NCI-H1105 (cell line): ENCODE measurements at places on chromosomes 7 and 10.

DNA sequence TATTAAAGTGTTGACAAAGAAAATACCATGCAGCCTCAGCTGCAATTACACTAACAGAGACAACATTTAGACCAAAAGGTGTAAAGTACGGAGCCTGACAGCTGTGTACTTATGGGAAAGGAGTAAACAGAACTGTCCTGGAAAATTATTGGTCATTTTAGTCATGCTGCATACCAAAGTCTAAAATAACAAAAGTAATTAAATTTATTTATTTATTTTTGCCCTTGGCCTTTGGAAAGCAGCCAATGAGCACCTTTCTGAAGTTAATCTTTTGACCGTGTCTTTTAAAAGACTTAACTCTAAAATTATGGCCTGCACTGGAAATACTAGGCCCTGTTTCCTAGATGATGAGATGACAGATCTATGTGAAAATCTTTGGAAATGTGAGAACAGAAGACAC is 597.6 kb downstream of the NXPH1 start:
- no peak for DNase-seq

DNA sequence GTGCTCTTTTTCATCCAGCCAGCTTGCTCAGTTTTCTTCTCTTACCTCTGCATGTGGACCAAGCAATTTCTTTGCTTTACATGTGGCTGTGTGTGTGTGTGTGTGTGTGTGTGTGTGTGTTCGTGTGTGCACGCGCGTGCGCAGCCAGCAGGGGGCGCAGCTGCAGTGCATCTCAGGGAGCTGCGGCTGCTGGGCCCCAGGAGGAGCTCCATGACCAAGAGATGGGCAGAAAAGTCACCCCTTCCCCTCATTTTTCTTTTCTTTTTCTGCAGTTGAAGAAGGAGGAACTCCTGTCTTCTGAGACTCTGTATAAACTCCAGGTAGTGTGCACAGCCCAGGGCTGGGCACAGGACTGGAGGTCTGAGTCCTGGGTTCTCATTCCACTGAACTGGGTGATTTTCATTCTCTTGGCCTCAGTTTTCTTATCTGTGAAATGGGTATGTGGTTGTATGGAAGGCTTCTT is 41.8 kb downstream of the BLNK start:
- no peak for DNase-seq

- DNase-seq, result no peak
Measured at GRCh38 chr10:127896590-127896989, 3.8 kb upstream of the CLRN3 start.

DNA sequence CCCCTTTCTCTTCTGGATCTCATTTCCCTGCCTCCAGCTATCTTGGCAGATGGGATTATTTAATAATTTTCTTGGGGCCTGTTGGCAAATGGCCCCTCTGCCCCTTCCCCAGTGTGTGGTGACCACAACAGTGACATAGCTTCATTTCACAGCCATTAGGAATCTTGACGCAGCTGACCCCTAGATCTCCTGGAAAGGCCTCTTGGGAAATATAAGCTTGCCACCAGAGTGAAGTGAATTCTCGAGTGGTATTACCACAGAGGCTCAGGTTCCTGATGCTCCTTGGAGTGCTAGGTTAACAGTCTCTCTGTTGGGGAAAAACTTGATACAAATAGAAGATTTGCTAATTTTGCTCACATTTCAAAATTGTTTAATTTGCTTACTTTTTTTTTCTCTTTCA is 57.8 kb downstream of the AUTS2 start:
- DNase-seq, result no peak

DNA sequence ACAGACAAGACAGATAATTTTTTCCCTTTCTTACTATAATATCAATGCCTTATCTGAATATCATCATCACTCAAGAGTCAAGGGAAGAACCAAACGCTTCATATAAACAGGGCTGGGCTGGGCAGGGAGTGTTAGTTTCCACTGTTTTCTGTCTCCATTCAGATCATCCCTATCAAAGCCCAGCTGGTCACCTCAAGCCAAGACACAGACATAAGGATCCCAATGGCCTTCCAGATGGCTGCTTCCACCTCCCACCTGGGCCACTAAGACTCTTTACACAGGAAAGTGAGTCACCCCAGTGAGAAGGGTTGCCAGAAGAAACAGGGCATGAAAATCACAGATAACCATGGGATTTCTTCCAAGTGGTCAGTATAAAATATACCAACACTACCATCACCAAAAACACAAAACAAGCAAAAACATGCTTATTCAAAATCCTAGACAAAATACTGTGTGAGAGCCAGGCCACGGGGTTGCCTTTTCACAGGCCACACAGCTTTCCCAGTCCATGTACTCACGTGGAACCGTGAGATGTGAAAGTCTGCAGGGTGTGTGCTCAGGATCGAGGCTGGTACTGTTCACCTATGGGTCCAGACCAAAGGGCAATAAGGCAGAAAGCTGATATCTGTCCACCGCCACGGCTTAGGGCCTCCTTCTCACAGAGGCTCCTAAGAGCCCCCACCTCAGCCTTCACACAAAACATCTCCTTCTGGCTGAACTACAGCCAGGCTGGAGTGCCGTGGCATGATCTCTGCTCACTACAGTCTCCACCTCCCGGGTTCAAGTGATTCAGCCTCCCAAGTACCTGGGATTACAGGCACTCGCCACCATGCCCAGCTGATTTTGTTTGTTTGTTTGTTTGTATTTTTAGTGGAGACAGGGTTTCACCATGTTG is 5.7 kb downstream of the PRSS1 start:
- no peak for DNase-seq

DNA sequence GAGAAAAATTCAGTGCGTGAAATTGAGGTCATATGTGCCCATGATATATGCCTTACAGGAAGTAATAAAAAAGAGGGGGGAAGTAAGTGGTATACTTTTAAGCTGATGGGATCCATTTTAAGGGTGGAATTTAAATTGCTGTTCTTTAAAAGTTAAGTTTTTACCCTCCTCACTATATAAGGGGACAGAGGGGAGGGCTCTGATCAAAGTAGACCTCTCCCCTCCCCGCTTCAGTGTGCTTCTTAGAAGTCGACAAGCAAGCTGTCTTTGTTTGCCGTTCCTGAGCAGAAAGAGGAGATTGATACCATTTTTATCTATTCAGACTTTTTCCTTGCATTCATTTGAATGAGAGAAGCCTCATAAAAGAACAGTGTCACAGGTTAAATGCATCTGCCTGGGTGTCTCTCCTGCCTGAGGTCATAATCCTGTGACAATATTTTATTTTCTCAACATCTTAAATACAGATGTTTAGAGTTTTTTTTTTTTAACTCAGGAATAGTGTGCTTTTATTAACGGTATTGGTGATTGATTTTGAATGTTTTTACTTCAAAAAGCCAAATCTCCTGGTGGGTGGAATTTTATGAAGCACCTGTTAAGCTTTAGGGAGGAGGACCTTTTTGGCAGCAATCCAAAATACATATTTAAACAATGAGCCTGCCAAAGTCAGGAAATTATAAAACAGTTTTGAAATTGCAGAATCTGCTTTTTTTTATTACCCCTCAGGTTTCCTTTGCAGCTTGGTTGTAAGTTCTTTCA is 141.7 kb downstream of the KAT6B start:
- DNase-seq, result peak; percentile 55

GRCh38 chr7:99729486-99730237 is 5.3 kb downstream of the CYP3A7 start:
- DNase-seq, result no peak

DNA sequence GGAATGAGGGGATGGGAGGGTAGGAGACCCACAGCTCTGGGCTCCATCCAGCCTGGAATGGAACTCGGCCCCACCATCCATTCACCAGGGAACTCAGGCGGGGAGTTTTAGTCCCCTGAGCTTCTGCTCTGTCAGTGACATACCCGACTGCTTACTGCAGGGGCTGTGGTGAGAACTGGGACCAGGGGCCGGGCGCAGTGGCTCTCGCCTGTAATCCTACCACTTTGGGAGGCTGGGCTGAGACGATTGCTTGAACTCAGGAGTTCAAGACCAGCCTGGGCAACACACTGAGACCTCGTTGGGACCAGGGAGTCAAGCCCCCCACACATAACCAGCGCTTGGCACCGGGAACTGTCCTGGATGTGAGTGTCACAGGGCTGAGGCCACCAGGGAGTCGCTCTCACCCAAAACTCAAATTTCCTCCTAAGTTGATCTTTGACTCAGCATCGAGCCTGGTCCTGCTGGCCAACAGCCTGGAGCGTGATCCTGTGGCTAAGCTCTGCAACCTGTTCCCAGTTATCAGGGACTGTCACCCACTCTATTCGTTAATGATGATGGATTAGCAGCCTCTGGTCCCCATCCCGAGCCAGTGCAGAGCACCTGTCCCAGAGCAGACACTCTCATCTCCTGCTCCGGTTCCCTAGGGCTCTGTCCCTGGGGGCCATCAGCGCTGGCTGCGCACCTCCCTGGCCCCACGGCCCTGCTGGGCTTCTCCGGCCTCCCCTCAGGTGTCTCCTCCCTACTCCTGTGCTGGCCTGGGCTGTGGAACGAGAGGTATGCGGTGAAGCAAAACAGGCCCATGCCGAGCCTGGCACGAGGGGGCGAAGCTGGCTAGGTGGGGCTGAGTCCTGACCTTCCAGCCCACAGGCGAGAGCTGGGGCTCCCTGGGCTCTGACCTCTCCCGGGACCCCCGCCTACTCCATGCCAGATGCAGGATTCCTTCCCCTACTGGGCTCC is 902 bp upstream of the CLDN15 start:
- no peak for DNase-seq
